Midbrain (tissue), 1 donor: ENCODE measurements at places on chromosomes 6 and 20.
A peak's percentile ranks its signal among the peaks of the same experiment; 100 is the strongest.

DNA sequence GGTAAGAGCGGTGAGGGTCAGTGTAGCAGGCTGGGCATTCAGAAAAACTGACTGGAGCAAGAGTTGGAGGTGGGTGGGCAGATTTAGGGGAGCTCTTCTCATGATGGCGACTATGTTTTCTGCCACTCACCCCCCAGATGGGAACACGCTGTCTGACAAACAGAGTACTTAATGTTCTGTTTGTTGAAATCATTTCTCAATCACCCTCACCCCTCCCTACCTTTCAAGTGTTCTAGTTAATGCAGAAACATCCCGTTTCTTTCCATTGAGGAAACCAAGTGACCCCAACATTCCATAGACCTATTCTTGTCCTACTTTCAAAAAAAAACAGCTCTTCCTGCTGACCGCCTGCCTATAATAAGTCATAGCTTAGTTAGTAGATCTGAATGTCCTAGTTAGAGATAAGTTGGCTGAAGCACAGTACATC lies 132.5 kb upstream of the NEDD9 start:
- no peak for DNase-seq

- DNase-seq, result peak; percentile 72
Observed at GRCh38 chr20:23441850-23442313, 2.4 kb downstream of the CSTL1 start.

DNA sequence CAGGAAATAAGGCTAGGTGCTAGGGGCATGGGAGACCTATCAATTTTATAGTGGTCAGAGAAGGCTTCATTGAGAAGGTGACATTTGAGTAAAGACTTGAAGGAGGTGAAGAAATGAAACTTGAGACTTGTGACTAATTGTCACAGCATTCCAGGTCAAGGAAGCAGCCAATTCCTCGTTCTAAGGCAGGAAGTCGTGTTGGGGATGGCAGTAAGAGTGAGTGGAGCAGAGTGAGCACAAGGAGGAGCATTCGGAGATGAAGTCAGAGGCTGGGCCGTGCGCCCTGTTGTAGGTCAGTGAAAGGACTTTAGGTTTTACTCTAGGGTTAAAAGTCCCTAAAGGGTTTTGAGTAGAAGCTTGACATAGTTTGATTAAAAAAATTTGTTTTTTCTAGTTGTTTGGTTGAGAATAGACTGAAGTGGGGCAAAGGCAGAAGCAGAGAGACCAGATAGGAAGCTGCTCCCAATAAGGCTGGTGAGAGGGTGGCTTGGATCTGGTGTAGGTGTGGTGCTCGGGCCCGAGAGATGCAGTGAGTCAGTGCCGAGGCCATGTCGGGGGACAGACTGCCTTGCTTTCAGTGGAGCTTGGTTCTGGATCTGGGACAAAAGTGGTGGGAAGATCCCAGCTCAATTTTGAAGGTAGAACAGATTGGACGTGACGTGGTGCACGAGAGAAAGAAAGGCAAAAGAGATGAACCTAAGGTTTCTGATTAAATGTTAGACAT lies 2.6 kb upstream of the RSPH3 start:
- no peak for DNase-seq

- DNase-seq, result no peak
Observed at GRCh38 chr6:140806431-140806830, 1326.3 kb upstream of the GJE1 start.

- no peak for DNase-seq
Observed at GRCh38 chr6:72322771-72323170, 299.1 kb upstream of the KCNQ5 start.

- DNase-seq, result no peak
Observed at GRCh38 chr6:67640484-67640883, 994.6 kb upstream of the ADGRB3 start.

DNA sequence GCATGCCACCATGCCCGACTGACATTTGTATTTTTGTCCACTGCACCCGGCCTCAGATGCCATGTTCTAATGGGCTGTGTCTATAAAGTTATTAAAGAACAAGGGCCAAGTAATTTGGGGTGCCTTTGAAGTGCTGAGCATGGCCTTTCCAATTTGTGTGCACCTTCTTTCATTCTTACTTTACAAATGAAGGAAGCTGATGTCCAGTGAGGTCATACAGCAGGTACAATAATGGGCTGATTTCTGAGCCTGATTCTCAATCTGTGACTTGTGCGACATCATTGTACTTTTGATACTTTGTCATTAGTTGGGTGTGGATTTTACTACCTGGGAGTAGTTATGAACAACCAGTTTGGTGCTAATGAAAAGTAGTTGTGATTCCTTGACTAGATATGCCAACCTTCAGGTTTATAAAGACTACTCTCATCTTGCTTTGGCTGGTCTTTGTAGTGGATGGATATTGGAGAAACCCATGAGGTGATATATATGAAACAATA lies 94.3 kb downstream of the JARID2 start:
- DNase-seq, result no peak

- DNase-seq, result no peak
Observed at GRCh38 chr20:41081276-41081814, 52.7 kb downstream of the TOP1 start.

GRCh38 chr6:157068691-157069324 lies 254.5 kb downstream of the TMEM242 start:
- no peak for DNase-seq

- no peak for DNase-seq
Observed at GRCh38 chr6:34159844-34160243, 14.0 kb upstream of the GRM4 start.

GRCh38 chr20:25496165-25496967 lies 88.9 kb downstream of the GINS1 start:
- DNase-seq, result no peak

DNA sequence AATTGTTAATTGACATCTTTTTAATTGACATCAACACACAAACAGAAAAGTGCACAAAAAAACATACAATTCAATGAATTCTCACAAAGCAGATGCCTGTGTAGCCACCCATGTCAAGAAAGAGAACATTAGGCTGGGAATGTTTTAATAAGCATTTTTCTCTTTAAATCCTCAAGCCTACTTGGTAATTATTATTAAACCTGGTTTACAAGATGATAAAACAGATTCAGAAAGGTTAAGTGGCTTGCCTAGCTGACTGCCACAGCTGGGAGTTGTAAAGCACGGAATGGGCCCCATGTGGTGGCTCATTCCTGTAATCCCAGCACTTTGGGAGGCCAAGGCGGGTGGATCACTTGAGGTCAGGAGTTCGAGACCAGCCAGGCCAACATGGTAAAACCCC lies 90.0 kb upstream of the AKAP12 start:
- DNase-seq, result no peak

GRCh38 chr6:159862103-159862502 lies 28.7 kb upstream of the MAS1 start:
- no peak for DNase-seq

DNA sequence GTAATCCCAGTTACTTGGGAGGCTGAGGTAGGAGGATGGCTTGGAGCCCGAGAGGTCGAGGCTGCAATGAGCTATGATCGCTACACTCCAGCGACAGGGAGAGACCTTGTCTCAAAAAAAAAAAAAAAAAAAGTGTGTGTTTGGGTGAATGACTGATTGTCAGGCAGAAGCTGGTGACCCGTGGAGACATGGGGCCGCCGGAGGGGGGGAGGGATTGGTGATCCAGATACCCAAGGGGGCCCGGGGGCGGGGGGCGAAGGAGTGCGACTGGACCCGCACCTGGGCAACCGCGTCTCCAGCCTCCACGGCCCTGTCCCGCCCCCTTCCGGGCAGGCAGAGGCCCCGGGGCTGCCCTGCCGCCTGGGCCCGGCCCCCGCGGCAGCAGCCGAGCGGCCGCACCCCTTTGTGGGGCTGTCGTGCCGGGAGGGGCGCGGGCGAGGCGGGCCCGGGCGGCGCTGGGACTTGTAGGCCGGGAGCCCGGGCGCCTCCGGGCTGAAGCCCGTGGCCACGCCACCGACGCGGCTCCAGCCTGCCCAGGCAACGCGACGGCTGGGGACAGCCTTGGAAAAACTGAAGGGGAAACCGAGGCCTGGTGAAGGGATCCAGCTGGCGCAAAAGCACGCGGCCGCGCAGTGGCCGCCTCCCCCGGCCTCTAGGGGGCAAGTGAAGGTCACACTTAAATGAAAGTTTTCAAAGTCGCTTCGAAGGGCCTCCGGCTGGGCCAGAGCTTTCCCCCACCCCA lies 2.1 kb upstream of the RBM38 start:
- peak; percentile 61 for DNase-seq

- DNase-seq, result peak; percentile 58
Observed at GRCh38 chr6:16296061-16296670, 57.8 kb downstream of the GMPR start.

DNA sequence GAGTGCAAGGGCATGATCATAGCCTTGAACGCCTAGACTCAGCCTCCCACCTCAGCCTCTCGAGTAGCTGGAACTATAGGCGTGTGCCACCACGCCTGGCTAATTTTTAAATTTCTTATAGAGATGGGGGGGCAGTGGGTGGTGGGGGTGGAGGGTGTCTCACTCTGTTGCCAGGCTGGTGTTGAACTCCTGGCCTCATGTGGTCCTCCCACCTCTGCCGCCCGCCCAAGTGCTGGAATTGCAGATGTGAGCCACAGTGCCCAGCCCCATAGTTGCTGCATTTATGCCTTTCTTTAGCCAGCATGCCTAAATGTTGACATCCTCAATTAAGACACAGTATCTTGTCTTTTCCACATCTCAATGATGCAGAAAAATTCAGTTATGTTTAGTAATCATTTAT lies 171.1 kb downstream of the ARID1B start:
- no peak for DNase-seq

DNA sequence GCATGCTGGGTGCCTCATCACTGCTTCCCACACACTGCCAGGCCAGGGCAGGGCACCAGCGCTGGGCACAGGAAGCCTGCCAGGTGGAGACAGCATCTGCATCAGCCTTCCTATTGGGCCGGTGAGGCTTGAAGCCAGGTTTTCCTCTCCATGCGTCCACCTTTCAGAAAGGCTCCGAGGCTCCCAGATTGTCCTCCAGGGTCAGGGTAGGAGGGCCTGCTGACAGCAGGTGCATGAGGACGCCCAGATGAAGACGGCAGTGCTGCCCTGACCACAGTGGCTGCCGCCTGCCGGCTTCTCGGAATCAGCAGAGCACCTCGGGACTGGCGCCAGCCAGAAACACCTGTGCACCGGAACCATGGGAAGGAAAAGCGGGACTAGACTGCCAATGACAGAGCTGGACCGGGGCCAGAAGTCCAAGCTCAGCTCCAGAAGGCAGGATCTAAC lies 170.5 kb upstream of the CST7 start:
- DNase-seq, result no peak

GRCh38 chr6:170097505-170098427 lies 193.1 kb downstream of the DLL1 start:
- no peak for DNase-seq

DNA sequence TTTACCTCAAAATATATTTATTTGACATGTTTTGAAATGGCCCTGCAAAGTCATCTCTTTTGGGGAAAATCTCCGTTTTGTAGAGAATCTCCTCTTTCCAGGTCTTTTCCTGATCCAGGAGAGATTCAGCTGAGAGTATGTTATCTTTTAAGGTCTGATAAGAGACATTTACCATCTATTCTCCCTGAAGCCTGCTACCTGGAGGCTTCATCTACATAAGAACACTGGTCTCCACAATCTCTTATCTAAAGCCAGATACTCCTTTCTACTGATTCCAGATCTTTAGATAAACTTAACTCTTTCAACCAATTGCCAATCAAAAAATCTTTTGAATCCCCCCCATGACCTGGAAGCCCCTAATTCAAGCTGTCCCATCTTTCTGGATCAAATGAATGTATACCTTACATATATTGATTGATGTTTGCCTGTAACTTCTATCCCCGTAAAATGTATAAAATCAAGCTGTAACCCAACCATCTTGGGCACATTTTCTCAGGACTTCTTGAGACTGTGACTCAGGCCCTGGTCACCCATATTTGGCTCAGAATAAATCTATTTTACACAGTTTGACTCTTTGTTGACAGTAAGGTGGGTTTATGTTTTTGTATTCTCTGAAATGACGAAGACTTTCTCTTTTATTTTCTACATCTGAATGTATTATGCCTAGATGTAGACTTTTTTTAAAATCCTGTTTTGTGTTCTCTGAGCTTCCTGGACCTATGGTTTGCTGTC lies 95.5 kb downstream of the ECT2L start:
- no peak for DNase-seq

DNA sequence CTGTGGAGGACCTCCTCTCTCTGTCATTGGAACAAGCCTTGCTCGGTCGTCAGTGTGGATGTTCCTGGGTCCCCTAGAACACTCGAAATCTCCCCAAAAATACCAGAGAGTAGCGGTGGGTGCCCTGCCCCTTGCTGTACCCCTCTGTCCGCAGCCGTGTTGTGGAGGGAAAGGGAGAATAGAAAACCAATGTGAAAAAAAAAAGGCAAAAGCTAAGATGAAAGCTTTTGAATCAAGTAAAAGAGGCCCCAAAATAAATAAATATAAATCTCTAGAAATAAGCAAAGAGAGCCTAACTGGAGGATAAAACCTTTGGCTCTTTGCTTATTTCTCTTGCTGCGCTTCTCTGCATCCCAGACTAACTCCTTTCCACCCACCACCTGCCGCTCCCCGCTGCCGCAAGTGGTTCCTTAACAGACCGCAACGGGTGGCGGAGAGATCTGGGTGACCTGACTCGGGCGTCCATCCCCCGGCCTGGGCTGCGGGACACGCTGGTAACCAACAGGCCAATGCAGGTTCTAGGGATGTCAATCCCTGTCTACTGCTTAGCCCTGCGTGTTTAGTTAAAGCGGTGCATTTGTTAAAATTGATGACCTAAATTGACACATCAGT lies 110.0 kb downstream of the GPX5 start:
- DNase-seq, result no peak

DNA sequence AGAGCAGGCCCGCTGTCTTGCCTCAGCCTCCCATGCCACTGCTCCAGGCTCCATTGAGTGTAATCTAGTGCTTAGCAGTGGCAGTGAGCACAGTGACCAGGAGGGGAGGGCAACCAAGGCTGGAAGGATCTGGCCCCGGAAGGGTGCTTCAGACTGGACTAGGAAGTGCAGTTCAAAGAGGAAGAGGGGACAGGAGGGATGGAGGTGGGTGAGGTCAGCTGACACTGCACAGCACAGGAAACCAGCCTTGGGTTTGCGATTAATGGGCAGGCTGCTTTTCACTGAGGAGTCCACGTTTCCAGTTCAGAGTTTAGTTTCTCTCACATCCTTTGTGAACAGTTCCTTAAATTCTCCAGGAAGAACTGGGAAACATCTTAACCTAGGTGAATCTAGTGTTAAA lies 46.9 kb downstream of the CDS2 start:
- no peak for DNase-seq

DNA sequence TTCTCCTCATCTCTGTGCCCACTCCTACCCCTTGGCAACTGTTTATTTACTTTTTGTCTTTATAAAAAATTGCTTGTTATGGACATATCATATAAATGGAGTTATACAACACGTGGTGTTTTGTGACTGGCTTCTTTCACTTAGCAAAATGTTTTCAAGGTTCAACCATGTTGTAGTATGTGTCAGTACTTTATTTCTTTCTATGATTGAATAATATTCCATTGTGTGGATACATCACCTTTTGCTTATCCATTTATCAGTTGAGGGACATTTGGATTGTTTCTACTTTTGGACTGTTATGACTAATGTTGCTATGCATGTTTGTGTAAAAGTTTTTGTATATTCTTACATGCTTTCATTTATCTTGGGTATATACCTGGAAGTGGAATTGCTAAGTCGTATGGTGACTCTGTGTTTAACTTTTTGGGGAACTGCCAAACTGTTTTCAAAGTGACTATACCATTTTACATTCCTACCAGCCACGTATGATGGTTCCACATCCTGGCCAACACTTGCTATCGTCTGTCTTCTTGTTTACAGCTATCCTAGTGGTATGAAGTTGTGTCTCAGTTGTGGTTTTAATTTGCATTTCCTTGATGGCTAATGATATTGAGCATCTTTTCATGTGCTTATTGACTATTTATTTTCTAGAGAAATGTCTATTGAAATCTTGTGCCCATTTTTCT lies 84.4 kb downstream of the SLX4IP start:
- DNase-seq, result no peak
